Activated B cell treated with CpG ODN at 0.5 μM for 24 hours (primary cell): ENCODE measurements at places on chromosomes 12 and 14. TPM values are rescaled to one million over a fixed set of nuclear protein-coding genes. Genes with fewer than 3 reads are reported as not detected.

Gene AQP5
- not detected in 2 replicates for total RNA-seq

Gene P2RX7
- total RNA-seq: 2.7 and 5.3 TPM in 2 replicates

DNA sequence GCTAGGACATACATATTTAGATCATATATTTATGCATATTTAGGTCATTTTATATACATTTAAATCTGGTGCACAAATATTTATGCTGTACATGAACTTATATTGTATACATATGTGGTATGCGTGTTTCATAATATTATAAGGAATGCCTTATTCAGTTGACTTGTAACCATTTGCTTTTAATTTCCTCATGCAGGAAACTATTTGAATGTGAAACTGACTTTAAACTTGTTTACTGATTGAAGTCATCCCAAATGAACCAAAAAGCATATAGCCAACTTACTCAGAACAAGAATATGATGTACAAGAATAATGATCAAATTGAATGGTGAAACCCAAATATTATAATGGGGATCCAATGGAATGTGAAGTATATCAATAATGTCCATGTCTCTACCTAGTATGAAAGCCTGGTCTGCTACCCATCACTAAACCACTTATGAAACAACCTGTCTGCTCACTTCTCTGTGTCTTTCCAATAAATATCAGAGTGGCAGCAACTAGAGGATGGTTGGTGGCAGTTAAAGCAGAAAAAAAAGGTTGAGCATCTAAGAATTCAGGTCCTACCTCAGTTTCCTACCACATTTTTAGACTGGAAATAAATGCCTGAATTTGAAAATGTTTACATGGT is 38.3 kb downstream of the RPS6KA5 start:
- H3K4me3 ChIP-seq: peak overlapping the region; percentile 79
- peaks cover 6% of the 10 kb centered on the region for H3K36me3 ChIP-seq
- H3K27me3 ChIP-seq: no peaks in the 10 kb centered on the region
- peak overlapping the region; percentile 92 for H3K27ac ChIP-seq

DNA sequence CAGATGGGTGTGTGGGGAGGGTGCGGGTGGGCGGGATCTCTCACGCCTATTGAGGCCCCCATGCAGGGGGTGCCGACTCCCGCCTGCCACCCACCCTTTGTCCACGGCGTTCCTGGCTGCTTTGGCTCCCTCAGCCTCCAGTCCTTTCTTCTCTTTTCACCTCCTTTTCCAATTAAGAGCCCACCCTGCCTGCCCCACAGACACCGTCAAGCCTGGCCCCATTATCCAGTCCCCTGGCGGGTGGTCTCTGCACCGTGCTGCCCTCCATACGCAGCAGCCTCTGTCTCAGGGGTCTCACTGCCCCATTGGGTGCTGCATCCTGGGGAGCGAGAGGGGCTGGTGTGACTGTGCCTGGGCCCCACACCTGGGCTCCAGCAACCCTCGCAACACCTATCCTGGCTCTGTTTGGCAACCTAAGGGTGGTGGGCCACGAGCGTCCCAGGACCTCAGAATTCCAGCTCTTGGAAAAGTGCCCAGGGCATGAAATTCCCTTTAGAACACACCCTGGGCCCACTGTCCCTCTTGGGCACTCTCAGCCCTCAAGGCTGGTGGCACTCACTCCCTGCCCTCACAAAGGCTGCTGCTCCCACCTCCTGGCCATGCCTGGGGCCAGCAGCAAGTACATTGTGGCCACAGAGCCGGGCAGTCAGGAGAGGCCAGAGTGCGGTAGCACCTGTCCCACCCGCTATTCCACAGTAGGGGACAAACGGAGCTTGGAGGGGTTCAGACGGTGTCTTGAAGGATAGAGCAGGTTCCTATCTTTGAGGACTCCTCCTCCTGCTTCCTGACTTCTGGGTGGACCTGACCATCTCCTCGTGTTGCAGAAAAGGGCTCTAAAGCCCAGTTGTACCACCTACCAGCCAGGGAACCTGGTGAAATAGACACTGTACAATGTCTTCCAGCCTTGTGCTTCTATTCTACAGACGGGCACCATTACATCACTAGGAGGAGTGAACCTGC is 114.1 kb downstream of the KIF26A start:
- DNase-seq: no peak
- H3K27ac ChIP-seq: no peak overlapping the region
- no peaks in the 10 kb centered on the region for H3K4me1 ChIP-seq
- no peak overlapping the region for H3K4me3 ChIP-seq
- peaks cover 13% of the 10 kb centered on the region for H3K27me3 ChIP-seq
- no peaks in the 10 kb centered on the region for H3K36me3 ChIP-seq

- no peak overlapping the region for H3K4me3 ChIP-seq
- no peak for DNase-seq
- H3K4me1 ChIP-seq: no peaks in the 10 kb centered on the region
- no peaks in the 10 kb centered on the region for H3K36me3 ChIP-seq
- H3K27me3 ChIP-seq: peaks cover 27% of the 10 kb centered on the region
Measured at GRCh38 chr12:131057722-131058515, 104.2 kb downstream of the ADGRD1 start.

DNA sequence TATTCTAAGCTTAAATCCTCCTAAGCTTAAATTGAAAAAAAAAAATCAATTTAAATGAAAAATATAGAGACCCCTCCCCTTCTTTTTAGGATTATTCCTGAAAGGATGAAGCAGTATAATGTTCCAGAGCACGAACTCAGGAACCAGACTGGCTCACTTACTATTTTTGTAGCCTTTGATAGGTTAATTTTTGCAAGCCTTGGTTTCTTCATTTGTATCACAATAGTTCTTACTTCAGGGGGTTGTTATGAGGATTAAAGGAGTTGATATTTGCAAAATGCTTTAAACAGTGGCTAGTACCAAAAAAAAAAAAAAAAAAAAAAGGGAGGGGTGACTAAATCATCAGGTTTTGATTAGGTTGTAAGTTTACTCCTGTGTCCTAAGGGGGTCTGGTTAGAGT is 3.1 kb upstream of the RBM25 start:
- H3K27ac ChIP-seq: no peak overlapping the region
- H3K4me1 ChIP-seq: peaks cover 14% of the 10 kb centered on the region
- DNase-seq: no peak
- no peak overlapping the region for H3K4me3 ChIP-seq
- no peaks in the 10 kb centered on the region for H3K27me3 ChIP-seq

- DNase-seq: no peak
- no peak overlapping the region for H3K4me3 ChIP-seq
- peaks cover 2% of the 10 kb centered on the region for H3K4me1 ChIP-seq
- peaks cover 12% of the 10 kb centered on the region for H3K27me3 ChIP-seq
- no peaks in the 10 kb centered on the region for H3K36me3 ChIP-seq
Measured at GRCh38 chr12:109723311-109723881, 9.8 kb downstream of the FAM222A start.

Gene PRB2
- total RNA-seq: not detected in 2 replicates

Gene MYO1H
- total RNA-seq: not detected in 2 replicates

DNA sequence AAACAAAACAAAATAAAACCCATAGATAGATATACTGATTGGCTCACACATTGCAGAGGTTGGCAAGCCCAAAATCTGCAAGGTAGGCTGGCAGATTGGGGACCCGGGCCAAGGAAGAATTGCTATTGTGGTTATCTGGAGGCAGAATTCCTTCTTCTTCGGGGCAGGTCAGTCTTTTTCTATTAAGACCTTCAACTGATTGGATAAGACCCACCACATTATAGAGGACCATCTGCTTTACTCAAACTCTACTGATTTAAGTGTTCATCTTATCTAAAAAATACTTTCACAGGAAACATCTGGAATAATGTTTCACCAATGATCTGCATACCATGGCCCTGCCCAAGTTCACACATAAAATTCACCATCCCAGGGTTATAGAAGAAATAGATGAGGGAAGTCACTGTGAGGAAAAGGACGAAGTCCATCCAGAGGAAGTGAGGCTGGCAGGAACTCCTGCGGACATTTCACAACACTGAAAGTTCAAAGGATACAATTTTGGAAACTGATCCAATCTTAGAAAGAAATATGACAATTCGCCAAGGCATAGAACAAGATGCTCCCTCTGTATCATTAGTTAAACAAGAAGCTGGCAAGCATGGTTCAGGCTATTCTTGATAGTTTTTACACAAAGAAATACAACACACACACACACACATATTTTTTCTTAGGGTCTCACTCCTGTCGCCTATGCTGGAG is 127.6 kb upstream of the MED13L start:
- H3K4me1 ChIP-seq: peaks cover 26% of the 10 kb centered on the region
- peaks cover 8% of the 10 kb centered on the region for H3K36me3 ChIP-seq
- H3K27me3 ChIP-seq: no peaks in the 10 kb centered on the region
- H3K27ac ChIP-seq: no peak overlapping the region

- H3K27me3 ChIP-seq: no peaks in the 10 kb centered on the region
- no peaks in the 10 kb centered on the region for H3K36me3 ChIP-seq
- H3K4me1 ChIP-seq: no peaks in the 10 kb centered on the region
- no peak overlapping the region for H3K27ac ChIP-seq
- H3K4me3 ChIP-seq: no peak overlapping the region
Measured at GRCh38 chr12:63525831-63526230, 142.5 kb downstream of the DPY19L2 start.

DNA sequence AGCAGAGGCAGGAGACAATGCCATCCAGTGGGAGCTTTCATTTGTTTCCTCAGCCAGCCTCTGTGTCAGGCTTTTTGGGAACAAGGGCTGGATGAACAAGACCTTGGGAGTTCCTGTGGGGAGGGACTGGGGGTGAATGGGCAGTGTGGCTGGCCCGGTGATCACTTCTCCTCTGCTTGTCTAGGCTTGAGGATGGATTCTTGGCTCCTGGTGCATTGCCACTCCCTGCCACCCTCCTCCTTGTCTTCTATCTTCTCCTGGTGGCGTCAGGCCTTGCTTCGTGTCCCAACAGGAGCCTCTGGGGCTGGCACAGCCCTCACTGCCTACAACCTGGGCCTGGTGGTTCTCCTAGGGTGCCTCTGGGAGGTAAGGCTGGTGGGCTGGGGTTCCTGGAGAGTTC is 25.0 kb upstream of the KCNA5 start:
- H3K36me3 ChIP-seq: no peaks in the 10 kb centered on the region
- H3K27ac ChIP-seq: no peak overlapping the region
- peaks cover 7% of the 10 kb centered on the region for H3K4me1 ChIP-seq

Gene CNIH1
- total RNA-seq: 40.6 and 43.5 TPM in 2 replicates

DNA sequence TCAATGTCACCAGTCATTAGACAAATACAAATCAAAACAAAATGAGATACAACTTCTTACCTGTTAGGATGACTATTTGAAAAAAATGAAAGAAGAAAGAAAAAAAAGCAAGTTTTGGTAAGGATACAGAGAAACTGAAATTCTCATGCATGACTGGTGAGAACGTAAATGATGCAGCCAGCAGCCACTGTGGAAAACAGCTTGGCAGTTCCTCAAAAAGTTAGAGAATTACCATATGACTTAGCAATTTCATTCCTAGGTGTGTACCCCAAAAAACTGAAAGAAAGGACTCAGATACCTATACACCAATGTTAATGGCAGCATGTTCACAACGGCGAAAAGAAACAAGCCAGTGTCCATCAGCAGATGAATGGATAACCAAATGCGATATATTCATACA is 26.6 kb downstream of the NINJ2 start:
- peak overlapping the region; percentile 49 for H3K4me3 ChIP-seq
- peak overlapping the region; percentile 63 for H3K27ac ChIP-seq
- no peaks in the 10 kb centered on the region for H3K36me3 ChIP-seq
- no peaks in the 10 kb centered on the region for H3K27me3 ChIP-seq
- peaks cover 45% of the 10 kb centered on the region for H3K4me1 ChIP-seq
- DNase-seq: no peak

- peaks cover 22% of the 10 kb centered on the region for H3K36me3 ChIP-seq
- DNase-seq: no peak
- H3K27me3 ChIP-seq: no peaks in the 10 kb centered on the region
- H3K4me3 ChIP-seq: no peak overlapping the region
Measured at GRCh38 chr14:54769951-54770863, 132.4 kb downstream of the GCH1 start.

DNA sequence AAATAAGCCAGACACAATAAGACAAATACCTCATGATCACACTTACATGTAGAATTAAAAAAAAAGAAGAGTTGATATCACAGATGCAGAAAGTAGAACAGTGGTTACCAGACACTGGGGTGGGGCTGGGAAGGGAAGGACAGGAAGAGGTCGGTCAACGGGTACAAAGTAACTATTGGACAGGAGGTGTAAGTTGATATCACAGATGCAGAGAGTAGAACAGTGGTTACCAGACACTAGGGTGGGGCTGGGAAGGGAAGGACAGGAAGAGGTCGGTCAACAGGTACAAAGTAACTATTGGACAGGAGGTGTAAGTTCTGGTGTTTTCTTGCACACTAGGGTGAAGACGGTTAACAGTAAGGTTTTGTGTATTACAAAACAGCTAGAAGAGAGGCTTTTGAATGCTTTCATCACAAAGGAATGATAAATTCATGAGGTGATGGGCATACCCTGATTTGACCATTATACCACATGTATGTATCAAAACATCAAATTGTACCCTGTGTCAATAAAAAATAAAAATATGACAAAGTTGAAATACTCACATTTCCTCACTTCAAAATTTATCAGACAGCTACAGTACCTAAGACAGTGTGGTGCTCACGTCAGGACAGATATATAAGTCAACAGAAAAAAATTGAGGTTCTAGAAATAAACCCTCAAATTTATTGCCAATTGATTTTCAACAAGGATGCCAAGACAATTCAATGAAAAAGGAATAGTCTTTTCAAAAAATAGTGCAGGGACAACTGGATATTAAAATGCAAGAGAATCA is 32.8 kb downstream of the GALC start:
- peaks cover 10% of the 10 kb centered on the region for H3K4me1 ChIP-seq
- H3K27me3 ChIP-seq: no peaks in the 10 kb centered on the region
- no peak for DNase-seq
- H3K4me3 ChIP-seq: no peak overlapping the region
- H3K27ac ChIP-seq: no peak overlapping the region

Gene CHD8
- 113 and 133 TPM in 2 replicates for total RNA-seq

GRCh38 chr14:29197557-29197956 is 431.0 kb downstream of the FOXG1 start:
- no peaks in the 10 kb centered on the region for H3K36me3 ChIP-seq
- H3K4me1 ChIP-seq: no peaks in the 10 kb centered on the region
- no peak overlapping the region for H3K4me3 ChIP-seq
- no peak for DNase-seq
- no peaks in the 10 kb centered on the region for H3K27me3 ChIP-seq
- H3K27ac ChIP-seq: no peak overlapping the region

Gene GMFB
- total RNA-seq: 39.5 and 43.0 TPM in 2 replicates

DNA sequence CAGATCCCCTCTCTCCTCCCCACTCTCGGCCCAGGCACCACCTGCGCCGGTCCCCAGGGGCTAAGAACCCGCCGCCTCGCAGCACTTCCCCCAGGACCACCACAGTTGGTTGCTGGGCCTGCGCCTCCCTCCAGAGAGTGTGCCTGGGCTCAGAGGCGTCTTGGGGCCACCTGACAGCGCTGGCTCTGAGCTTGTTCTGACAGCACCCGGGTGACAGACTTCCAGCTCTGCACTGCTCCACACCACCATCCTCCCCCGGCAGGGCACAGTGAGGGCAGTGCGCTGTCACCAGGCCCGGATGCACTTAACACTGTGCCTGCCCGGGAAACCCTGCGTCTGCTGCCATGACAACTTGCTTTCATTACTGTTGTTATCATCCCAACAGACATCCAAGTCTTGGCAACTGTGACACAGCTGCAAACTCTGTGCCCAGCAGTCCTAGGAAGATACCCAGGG is 6.6 kb downstream of the BRF1 start:
- peaks cover 50% of the 10 kb centered on the region for H3K4me1 ChIP-seq
- H3K4me3 ChIP-seq: peak overlapping the region; percentile 48
- DNase-seq: peak; percentile 46
- H3K27me3 ChIP-seq: no peaks in the 10 kb centered on the region
